ENCODE measurements at places on chromosomes 4 and X. TPM values are rescaled to one million over a fixed set of nuclear protein-coding genes. Genes with fewer than 3 reads are reported as not detected.

DNA sequence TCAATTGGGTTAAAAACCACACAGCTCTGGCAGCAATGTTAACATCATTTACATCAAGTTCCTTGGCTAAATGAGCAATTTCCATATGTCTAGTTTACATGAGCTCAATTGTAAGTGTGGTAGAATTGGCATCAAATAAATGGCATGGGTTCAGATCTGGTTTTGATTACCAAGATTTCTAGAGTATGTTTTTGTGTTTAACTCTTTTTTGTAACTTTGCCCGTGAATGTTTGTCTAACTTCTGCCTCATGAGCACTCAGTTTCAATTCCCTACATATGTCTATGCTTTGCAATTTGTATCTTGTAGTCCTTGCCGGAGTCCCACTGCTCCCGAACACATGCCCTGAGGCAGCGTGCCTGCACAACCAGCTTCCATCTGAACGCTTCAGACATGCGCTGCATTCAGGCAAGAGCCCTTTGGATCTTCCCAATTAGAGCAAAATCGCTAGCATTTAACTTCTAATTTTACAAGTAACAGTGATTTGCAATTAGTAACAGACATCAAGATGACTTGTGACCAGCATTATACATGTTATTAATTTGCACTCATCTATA lies 644.4 kb downstream of the TRIML1 start:
- no peak for DNase-seq

GLUD2 gene
- 1.9 TPM for total RNA-seq

THAP9 gene
- 3.9 TPM for total RNA-seq

FUNDC1 gene
- 13.5 TPM for total RNA-seq

DNA sequence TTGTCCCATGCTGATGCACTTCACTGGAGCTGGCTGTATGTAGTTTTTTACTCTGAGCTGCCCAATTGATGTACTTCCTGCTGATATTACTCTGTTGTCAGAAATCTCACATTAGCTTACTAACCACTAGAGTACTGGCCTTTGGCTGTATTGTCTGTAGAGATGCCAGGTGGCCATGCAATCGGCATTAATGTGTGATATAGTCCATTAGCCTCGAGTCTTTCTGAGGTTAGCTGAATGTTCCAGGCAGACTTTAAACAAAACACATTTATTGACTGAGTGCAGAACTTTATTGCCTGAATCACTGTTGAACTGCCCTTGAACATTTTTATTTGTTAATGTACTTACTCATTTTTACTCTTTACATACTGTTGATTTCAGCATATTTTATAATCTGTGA lies 335.2 kb downstream of the PCDH10 start:
- DNase-seq, result peak; percentile 8

ZNF141 gene
- total RNA-seq, result 9.5 TPM

HELT gene
- not detected for total RNA-seq

DNA sequence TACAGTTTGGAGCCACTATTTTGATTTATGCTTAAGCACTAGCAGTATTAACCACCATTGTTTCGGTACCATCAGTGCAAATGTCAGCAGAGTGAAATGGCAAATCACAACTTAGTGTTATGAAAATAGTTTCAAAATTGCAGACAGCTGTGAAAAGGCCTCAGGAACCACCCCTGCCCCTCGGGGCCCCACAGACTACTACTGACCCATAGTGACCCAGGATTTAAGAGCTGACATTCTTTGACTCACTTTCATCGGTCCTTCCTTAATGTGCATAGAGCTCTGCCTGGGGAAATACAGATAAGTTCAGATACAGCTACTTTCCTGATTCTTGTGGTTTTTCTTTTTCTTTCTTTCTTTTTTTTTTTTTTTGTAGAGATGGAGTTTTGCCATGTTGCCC lies 3.3 kb upstream of the BBS7 start:
- DNase-seq, result peak; percentile 35

DNA sequence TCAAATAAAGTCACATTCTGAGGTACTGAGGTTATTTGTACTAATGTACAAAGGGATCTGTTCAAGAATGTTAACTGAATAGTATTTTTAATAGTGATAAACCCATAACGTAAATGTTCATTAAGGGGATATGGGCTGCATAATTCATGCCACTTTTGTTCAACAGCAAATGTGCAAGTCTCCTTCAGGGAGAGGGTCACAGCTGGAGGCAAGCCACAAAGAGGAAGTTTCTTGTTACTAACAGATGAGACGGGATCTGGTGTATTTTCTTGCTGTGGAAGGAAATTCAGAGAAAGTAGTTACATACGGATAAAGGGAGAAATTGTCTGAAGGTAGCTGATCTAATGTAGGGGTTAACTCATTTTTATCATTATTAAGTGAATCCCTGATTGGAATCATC lies 10.0 kb downstream of the ZFP42 start:
- DNase-seq, result no peak

DNA sequence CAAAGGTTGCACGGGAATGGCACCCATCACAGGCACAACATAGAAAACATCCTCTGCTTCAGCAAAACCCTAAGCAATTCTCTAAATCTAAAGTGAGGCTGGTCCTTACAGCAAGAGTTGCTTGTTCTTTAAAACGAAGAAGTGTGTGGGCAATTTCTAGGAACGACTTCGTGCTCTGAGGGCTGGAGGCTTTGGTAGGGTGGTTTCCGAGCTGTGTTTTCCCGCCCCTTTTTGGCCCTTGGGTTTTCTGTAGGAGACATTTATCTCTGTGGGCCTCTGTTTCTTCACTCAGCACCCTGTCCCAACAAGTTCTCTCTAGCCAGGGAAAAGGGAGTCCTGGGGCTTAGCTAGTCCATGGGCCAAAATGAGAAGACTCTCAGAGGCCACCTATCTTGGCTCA lies 84.2 kb downstream of the SLC2A9 start:
- DNase-seq, result no peak

- DNase-seq, result no peak
Observed at GRCh38 chr4:89334311-89334710, 26.7 kb upstream of the GPRIN3 start.

KIAA1210 gene
- total RNA-seq, result not detected

GRCh38 chr4:143344774-143345173 lies 8.1 kb downstream of the GAB1 start:
- no peak for DNase-seq

DNA sequence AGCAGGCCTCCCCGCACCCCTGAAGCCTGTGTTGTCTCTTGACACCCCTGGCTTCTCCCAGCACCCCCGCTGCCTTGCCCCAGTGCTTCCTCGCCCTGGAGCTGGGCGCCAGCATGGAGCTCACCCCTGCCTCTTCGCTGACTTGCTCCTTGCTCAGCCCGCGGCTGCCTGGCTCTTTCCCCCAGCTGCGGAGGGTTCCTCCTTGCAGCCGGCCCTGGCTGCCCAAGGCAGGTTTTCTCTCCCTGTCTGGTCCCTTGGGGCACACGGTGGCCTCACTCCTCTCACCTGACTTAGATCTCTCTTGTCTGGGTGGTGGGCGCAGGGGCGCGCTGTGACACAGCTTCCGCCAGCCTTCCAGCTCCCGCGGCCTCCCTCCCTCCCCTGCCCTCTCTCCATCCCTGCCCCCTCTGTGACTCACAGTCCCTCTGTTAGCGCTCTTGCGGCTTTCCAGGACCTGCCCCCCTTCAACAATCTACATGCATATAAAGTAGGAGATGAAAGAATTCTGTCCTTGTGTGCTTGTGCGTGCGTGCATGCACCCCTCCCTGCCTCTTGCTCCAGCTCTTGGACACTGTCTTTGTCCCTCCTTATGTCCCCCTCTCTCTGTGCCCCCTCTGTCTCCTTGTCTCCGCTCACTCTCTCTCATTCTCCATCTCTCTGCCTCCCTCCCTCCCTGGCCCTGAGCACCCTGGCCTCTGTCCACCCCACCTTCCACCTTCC lies 2.2 kb downstream of the PLXNB3 start:
- DNase-seq, result peak; percentile 62

- no peak for DNase-seq
Observed at GRCh38 chrX:102115748-102116147, 9.7 kb upstream of the TCEAL2 start.

DNA sequence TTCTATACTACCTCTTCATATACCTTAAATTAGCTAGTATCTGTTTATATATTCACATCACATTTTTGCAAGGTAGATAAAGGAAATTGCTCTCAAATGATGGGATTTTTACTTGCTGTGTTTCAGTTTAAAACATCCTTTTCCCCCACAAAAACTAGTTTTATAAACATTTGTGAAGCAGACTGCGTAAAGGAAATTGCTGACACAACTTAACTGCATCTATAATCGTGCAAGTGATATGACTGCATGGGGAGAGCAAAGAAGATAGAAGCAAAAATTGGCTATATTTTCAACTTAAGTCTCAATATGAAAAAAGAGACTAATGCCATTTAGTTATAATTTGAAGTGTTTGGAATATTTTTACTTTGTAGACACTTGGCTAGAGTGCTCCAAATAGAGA lies 385.2 kb downstream of the C4orf33 start:
- DNase-seq, result no peak
